ENCODE measurements at places on chromosomes 4 and X.

- DNase-seq = no peak
Observed at GRCh38 chrX:84186603-84187532, 1.1 kb downstream of the RPS6KA6 start.

- no peak for DNase-seq
Observed at GRCh38 chrX:41468647-41469323, 21.6 kb downstream of the NYX start.

DNA sequence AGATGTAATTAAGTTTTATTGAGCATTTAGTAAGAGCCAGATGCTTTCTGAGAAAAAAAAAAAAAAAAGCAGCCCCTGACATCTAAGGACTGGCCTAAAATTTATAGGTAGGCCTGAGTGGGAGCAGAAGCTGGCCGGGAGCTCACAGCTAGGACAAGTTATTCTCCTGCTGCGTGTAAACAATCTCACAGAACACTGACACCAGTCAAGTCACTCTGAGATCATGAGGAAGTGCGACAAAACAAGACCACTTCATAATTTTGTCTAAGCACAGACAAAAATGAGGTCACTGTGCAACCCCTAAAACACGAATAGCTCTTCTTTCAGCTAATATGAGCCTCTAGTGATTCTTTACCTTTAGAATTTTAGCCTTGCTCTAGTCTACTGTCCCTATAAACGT, 15.3 kb upstream of the NSUN7 start:
- no peak for DNase-seq

DNA sequence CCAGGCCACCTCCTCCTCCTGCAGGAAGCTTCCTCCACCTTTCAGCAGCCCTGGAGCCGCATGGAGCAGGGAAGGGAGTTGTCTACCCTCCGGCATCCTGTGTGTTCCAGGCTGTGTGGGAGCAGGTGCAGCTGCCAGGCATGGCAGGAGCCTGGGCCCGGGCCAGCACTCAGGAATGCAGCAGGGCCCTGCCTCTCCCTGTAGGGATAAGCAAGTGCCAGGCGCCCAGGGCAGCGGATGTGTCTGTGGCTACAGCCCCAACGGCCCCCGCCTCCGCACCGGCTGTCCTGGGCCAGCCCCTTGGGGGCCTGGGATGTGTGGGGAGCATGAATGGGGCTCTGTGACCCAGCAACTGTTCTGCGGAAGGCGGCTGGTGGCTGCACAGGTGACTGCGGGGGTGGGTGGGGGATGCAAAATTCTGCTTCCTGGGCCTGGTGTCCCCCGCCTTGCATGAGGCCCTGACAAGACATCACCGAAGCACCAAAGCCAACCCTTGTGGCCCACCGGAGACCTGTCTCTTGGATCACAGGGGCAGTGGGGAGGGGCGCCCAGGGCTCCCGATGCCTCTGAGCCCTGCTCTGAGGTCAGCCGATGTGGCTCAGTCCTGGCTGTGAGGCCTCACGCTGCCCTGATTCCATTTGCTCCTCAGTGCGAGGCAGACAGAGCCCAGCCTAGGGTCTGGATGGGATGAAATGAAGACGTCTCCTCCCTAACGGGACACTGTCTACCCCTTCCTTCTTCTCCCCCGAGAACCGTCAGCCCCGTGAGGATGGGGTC, 1.4 kb upstream of the DOK7 start:
- no peak for DNase-seq

GRCh38 chr4:63221477-63221876, 1187.8 kb downstream of the TECRL start:
- DNase-seq = no peak

DNA sequence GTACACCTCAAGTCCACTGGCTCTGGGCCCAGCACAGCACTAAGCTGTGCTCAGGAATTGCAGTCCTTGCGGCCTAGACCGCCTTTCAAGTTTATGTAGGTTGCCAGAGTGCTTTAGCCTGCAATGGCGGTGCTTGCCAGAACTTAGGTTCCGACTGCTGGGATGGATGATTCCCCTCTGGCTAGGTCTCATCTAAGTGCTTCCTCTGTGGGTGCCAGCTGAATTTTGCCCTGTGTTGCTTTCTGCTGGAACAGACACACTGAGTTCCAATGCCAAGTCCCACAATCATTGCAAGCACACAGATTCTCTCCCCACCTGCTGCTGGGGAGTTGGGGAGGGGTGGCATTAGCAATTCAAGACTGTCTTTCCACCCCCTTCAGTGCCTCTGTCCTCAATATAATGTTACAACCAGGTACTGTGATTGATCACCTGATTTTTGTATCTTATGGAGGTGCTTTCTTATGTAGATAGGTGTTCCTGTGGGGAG, 129.5 kb downstream of the GRID2 start:
- DNase-seq = no peak

All from K562 (cell line).